ENCODE measurements at places on chromosomes 1 and 21.

DNA sequence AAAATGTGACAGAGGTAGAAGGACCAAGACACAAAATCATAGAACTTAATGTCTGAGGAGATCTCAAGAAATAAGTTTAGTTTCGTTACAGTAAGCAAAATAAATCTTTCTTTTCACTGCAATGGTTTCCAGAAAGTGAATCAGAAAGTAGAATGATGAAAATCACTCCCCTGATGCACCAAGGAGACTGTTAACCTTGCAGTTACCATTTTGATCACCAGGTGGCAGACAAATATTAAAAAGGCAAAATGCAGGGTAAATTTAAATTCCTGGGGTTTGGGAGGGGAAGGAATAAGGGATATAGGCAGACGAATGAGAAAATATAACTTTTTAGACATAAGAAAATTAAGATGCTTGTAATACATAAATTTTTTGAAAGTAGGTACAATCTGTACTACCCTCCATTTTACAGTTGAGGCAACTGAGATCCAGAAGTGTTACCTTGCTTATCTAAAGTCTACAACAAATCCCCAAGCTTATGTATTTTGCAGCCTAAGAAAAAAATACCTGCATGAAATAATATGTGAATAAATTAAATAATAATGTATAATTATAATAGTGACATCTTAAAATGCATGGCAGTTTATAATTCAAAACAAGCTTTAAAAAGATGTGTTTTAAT lies 253.2 kb downstream of the CRB1 start:
- DNase-seq, result peak; percentile 68

GRCh38 chr1:20700636-20701215 lies 17.1 kb downstream of the KIF17 start:
- DNase-seq, result no peak

- no peak for DNase-seq
Measured at GRCh38 chr1:112429749-112430148, 33.7 kb downstream of the CTTNBP2NL start.

DNA sequence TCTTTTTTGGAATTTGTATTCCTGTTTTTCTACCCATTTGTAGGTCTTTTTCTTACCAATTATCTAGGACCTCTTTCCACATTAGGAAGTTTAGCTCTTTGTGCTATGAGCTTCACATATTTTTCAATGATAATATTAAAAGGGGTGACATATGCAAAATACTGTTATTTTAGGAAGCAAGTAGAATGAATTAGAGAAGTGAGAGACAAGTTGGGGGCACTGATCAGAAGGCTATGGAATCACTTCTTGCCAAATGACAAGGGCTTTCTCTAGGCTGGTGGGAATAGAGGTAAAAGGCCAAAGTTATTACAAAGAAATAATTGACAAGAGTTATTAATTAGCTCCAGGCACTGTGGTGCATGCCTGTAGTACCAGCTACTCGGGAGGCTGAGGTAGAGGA lies 4.3 kb upstream of the BCAR3 start:
- DNase-seq, result no peak

DNA sequence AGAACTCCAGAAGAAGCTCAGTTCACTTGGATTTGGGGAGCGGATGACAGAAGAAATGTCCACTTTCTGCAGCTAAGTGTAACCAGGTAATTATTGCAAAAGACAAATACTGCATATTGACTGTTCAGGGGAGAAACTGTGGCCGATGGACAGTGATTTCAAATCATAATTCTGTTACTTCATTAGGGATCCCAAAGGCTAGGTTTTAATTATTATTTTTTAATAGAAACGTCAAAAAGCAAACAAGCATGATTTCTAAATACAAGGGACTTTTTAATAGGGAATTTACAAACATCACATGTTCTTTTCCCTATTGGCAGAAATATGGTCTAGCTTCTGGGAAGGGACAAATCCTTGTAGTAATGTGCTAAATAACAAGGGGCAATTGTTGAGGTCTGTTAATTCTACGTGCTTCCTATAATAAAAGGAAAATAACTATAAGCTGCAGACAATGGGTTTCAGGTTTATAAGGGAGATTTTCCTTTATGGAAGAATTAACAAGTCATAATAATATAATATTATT lies 15.5 kb downstream of the DIPK1A start:
- no peak for DNase-seq

DNA sequence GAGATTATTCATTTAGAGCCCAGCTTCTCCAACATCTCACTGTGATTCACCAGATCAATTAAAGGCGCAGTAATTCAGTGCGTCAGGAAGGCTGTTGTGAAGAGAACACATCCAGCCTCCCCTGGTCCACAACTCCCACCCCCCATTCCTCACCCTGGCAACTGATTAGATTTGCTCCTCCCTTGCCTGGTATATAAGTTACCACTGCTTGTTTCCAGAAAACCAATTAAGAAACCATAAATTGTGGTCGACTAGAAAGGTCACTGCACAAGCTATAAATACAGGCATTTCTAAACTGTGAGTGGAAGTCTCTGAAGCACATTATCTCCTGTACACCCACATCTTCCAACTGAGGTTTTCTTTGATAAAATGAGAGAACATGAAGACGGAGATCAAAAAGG lies 41.9 kb downstream of the FAM163A start:
- DNase-seq, result no peak

GRCh38 chr21:44370786-44371410 lies 17.5 kb downstream of the TRPM2 start:
- no peak for DNase-seq

- no peak for DNase-seq
Measured at GRCh38 chr1:87296206-87296605, 32.5 kb upstream of the LMO4 start.

- DNase-seq, result no peak
Measured at GRCh38 chr1:40803447-40803846, 19.9 kb downstream of the KCNQ4 start.

DNA sequence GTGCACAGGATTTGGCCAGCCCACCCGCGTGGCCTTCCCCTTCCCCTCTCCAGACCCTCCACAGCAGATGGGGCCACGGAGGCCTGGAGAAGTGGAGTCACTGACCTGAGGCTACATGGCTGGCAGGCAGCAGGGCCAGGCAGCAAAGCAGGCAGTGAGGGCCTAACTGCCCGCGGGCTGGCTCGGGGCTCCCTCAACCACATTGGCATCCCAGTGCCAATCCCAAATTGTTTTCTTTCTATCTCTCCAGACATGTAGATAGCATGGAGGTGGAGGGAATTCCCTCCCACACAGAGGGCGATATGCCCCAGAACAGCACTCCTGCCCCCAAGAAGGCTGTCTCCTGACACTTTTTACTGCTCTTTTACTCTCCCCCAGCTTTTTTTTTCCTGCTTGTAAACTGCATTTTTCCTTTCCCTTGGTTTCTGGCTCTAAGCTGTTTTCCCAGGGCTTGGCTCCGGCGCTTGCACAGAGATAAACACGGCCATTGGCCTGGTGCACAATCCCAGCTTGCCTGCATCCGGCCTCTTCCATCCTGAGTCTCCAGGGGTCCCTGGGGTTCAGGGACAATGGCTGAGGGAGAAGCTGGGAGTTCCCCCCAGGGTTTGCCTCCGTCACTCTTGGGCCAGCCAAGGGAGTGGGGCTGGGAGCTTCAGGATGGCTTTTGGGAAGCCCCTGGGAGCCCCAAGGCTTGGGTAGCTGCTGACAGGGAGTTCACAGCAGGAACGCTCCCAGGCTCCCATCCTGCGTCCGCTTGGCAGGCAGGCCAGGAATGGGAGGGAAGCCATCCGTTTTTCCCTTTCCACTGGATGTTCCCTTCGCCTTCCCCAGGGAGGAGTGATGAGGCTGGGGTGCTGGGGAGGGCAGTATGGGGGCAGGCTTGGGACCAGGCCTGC lies 7.0 kb downstream of the EPHX1 start:
- peak; percentile 23 for DNase-seq

DNA sequence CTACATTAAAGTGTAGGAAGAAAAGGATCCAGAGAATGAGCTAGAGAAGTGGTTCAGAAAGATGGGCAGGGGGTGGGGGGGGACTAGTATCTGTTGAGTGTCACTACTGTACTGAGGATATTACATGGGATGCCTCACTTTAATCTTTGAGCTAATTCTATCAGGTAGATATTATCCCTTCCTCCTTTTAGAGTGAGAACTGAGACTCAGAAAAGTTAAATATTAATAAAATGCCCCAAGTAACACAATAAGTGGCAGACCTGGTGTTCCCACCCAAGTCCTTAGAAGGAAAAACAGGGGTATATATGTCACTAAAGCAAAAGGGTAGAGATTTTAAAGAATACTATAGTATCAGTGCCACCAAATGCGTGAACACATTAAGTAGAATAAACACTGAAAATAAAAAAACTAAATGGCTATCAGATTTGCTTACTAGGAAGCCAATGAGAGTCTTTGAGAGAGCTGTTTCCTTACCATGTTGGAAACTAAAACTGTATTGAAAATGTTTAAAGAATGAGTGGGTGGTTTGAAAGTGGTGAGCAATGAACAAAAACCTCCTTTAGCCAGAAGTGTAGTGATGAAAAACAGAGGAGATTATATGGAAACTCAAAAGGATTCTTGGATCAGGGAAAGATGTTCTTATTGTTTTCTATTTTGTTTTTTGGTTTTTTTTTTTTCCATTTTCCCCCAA lies 230.8 kb downstream of the BARHL2 start:
- DNase-seq, result no peak

Measured in cardiac fibroblast (primary cell).